ENCODE measurements at places on chromosomes 12 and 14.

DNA sequence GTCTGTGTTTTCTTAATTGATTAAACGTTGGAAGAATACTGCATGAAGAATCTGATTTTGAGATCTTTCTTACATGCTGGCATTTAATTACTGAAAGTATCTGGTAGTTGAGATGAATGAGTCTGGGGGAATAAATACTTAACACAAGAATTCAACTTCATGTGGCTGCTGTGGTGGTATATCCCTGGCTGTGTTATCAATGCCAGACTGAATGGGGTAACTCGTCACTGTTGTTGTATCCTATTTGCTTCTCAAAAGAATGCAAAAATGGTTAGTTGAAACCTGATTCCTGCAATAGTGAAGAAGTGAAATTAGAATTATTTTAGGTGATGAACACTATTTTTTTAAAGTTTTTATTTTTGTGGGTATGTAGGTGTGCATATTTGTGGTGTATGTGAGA is 72.5 kb downstream of the HMGA2 start:
- no peak for DNase-seq

- DNase-seq: no peak
Observed at GRCh38 chr12:126963825-126964224, 1303.1 kb upstream of the TMEM132C start.

DNA sequence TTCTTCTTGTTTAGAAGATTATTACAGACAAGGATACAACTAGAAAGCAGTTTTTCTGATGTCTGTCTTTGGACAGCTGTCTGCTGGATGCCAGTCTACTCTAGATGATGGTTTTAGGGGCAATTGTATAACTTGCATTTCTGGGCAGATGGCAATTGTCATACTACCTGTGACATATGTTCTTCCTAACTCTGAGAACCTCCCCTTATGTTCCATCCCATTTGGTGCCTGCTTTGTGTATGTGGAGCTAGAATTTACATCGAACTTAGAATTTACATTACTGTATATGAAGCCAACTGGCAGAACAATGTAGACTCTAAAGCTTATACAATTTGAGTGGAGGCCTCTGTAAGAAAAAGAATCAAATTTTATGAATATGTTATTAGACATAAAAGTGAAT is 430.2 kb upstream of the SEL1L start:
- no peak for DNase-seq

DNA sequence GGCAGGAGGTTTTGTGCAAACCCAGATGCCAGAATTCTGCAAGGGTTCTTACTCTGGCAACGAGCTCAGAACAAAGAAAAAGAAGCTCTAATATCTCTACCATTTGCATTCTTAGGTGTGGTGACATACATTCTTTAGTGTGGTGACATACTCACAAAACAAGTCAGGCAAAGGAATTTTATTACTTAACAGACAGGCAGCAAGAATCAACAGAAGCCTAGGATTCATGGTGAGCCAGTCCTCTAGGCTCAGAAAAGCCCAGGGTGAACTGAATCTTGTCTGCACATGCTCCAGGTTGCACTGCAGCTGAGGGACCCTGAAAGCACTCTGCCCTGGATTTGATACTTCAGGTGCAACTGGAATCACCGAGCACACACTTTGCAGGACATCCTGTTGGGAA is 122.4 kb upstream of the PTPRQ start:
- DNase-seq: no peak

DNA sequence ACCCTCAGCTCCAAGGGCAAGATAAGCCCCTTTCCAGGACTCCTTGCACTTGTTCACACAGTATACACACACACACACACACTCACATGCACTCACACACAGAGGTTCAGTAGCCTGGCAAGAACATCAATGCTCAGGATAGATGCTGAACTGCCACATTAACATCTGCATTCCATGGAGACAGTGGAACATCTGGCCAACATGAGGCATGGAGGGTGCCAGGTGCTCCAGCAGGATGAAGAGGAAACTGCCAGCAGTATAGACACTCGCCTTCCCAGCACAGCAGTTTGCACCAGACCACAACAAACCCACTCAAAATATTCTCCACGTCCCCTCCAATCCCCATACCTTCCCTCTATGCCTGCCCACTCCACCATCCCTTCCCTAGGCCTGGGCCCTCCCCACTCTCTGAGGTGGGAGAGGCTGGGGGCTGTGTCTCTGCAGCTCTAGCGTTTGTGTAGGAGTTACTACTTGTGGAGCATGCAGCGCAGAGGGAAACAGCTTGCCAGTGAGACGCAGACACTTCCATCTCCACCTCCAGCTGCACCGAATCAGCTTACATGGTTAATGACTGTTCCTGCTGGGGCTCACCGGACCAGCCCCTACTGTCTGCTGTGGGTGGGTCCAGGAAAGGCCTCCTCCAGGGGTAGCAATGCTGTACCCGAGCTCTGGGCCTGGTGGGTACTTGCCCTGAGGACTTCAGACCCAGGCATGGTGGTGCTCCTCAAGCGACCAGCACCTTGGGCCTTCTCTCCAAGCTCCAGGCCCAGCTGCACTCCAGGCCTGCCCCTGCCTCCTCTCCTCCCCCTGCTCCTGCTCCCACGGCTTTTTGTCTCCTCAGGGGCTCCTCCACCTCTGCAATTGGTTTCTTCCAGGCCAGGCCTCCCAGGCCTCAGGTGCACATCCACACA is 18.6 kb upstream of the PLEKHG3 start:
- DNase-seq: no peak

DNA sequence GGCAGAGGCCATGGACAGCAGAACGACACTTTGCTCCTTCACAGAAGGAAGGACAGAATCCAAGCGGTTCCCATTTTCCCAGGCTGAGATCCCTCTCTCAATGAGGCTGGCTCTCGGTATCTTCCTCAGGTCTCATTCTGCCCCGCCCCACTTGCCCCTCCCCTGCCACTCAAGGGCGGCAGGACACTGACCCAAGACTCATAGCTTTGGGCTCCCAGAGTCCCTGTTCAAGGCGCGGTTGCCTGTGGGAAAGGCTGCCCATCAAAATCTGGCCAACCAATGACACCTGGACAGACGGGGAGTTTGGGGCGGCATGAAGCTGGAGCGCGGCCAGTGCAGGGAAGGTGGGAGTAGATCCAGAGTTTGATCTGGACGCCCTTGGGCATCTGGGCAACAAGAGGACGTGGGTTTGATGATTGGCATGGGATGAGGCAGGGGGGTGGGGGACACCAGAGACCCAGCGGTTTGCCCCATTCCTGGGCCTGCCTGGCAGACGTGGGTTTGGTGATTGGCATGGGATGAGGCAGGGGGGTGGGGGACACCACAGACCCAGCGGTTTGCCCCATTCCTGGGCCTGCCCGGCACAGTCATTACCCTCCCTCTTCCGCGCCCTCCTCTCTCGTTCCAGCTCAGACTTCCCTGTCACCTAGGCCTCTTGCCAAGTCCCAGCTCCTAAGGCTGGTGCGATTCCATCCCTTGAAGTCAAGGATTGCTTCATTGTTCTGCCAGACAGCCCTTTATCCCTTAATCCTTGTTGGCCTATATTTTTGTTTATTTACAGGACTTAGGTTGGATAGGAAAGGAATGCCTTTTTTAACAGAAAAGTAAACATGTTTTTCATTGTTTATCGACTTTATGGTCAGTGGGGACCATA is 92.1 kb downstream of the NINJ2 start:
- DNase-seq: no peak

DNA sequence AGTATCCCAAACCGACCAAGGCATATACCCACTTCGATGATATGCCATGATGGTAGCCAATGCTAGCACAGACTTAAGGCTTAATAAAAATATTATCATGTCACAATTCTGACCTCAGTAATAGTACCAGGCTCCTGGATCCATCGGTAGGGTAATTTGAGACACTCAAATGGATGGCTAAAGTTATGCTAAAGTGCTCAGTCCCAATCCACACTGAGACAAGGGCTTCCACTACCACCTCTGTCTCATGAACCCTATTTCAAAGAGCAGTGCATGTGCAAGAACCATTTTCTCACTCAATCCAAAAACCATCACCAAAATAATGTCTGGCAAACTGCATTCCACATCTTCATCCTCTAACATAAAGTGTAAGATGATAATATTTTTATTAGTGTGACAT is 122.4 kb upstream of the KRR1 start:
- DNase-seq: no peak

DNA sequence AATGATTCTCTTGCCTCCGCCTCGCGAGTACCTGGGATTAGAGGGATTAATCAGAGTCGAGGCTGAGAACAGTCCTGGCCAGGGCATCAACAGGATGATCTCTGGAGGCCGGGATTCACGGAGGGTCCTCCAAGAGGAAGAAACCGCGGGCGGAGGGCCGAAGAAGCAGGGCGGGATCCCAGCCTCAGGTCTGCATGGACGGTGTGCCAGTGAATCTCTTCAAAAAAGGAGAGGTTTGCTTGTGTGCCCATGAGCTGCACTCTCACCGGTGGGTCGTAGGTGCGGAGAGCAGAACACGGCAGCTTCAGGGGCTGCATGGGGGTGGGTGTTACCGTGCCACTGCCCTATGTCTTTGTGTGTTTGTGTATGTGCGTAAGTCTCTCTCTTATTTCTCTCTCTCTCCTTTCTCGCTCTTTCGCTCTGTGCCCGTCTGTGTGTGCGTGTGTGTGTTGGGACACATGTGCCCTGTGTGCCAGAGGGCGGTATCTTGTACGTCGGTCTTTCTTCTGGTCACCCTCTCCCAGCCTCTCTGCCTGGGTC is 768.2 kb upstream of the ALG10B start:
- DNase-seq: no peak

DNA sequence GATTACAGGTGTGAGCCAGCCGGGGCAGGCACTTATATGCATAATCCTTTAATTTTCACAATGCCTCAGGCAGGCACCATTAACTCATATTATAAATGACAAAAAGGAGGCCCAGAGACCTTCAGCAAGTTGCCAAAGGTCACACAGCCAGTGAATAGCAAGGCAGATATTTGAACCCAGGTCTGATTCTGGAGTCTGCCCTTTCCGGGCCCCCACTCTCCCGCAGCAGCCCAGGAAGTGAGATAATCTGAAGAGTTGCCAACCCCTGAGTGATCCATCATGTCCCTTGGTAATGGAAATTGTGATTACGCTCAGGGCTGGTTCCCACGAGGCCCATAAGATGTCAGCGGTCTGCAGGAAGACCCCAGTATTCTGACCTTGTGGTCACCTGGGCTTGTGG is 95.3 kb upstream of the MED13L start:
- no peak for DNase-seq

GRCh38 chr12:6416596-6416995 is 28.2 kb upstream of the CD27 start:
- DNase-seq: no peak

DNA sequence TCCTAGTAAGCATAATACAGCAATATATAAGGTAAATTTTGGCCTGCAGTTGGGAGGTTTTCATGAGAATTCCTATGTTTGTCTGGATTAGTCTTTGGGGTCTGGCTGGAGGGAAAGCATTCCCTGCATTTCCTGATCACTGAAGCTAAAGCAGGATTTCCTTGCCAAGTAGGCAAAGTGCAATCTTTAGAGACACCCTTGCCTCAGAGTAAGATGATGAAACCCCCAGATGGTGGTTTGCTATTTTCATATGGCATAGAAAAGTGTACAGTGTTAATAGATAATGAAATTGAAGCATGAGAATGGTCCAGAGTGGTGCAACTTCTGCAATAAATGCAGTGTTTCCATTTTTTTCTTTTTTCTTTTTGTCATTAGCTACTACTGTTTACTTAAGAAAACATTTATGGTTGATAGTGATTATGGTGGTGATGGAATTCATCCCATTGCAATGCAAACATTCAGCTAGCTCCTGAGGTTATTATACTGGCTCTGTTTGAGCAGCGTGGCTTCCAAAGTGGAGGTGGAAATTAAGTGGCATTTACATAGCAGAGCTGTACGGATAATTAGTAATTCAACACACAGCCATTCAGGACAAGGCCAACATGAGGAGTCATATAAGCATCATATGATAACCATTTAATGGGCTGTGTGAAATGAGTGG is 276.3 kb downstream of the DUSP6 start:
- no peak for DNase-seq

DNA sequence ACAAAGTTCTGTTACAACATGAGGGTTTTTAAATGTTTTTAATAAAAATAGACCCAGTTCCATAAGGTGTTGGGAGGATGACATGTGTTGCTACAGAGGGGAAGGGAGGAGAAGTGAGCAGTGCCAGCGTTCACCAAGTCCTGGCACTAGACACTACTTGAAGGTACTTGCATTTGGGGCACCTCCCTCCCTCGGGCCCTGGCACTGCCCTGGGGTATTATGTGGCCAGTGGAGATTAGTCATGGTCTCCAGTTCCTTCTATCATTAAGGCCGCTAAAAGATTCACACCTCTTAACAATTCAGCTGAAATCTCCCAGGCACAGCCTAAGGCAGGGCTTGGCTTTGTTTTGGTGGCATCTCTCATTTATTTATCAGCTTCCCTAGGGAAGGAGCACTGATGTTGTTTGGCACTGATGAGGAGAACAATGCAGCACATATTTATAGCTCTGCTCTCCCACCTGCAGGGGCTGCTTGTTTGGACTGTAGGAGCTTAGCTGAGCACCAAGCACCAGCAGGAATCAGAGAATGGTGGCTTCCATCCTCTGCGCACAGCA is 155.5 kb upstream of the NTF3 start:
- DNase-seq: no peak

DNA sequence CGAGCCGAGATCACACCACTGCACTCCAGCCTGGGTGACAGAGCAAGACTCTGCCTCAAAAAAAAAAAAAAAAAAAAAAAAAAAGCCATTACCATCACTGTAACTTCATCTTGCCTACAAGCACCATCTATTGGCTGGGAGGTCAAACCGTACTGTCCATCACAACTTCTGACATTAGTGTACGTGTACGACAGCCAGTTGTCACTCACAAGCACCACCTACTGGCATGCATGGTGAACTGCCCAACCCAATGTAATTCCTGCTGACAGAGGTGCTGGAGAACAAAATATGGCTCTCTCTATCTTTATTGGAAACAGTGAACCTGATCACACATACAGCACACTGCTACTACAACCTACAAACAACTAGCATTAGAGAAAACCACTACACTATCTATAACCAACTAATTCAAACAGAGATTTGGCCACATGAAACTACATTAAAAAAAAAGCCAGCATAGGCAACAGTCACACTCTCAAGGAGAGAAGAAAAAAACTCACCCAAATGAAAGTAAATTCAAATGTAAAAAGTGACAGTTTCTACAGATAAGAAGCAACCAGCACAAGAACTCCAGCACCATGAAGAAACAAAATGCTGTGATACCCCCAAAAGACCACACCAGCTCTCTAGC is 82.3 kb downstream of the PUS7L start:
- no peak for DNase-seq

All from CD4-positive, alpha-beta T cell treated with Interleukin-1 beta for 1 hour (primary cell).